ENCODE measurements at places on chromosomes 4 and X.

GRCh38 chrX:50402886-50403285 is 67.7 kb downstream of the DGKK start:
- DNase-seq, result no peak

- peak; percentile 13 for DNase-seq
Measured at GRCh38 chrX:126770179-126770578, 49.4 kb upstream of the PRR32 start.

DNA sequence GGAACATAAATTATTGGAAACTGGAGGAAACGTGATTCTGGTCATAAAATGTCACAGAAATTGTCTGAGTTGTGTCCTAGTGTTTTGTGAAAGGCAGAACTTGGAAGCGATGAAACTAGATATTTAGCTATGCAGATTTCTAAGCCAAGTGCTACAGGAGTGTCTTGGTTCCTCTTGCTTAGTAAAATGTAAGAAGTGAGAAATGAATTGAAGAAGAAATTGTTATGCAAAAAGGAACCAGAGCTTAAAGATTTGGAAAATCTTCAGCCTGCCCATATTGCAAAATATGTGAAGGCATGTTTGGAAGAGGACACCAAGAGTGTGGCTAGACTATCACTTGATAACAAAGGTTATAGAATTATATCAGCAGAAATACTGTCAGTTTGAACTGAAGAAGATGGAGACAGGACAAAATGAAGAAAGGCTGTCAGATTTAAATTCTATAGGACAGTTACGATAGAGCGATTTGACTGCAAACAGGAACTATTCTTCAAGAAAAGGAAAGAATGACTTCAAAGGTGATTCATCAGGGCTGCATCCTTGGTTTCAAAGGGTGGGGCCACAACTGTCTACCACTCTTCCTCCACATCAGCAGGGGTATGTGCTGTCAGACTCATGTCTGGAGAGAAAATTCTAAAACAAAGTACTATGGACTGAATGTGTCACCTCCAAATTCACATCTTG is 9.4 kb upstream of the CDS1 start:
- peak; percentile 85 for DNase-seq

DNA sequence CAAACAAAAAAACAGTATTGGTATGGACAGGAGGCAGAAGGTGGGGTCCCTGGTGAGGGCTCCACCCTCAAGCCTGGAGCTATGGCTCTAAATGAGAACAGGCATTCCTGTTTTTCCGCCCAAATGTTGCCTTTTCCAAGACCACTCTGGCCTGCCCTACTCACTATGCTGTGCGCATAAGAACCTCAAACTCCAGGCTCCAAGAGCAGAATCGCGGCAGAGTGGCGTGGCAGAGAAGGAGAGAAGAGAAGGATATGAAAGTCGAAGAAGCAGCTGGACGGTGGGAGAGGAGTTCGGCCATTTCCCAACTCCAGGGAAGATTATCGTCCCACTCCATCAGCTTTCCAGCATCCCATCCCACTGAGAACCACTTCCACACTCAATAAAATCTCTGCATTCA is 207.8 kb downstream of the FAT4 start:
- DNase-seq, result no peak

Measured in suppressor macrophage (primary cell).